ENCODE measurements at places on chromosomes 6 and 20.

- no peak for DNase-seq
Measured at GRCh38 chr6:109894181-109894580, 83.9 kb upstream of the GPR6 start.

- no peak for DNase-seq
Measured at GRCh38 chr6:40948570-40948969, 90.5 kb downstream of the UNC5CL start.

- DNase-seq: no peak
Measured at GRCh38 chr20:13042458-13042794, 33.7 kb downstream of the SPTLC3 start.

DNA sequence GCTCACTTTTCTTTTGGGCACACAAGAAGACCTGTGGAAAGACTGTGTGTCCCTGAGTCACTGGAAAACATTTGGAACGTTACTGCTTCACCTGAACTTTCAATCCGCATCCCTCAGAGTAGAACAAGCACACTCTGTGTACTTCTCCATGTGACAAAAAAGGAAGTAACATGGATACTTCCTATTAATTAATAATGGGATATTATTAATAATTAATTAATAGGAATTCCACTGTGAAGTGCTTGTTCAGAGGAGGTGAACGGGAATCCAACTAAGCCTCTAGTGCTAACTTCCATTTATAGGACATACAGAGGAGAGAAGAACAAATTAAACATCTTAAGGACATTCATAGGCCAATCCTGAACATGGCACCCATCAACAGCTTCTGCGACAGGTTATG, 407.8 kb downstream of the SYNE1 start:
- no peak for DNase-seq

- no peak for DNase-seq
Measured at GRCh38 chr6:13303668-13304017, 24.7 kb downstream of the TBC1D7 start.

- DNase-seq: no peak
Measured at GRCh38 chr20:24033151-24033550, 44.6 kb upstream of the GGTLC1 start.
